ENCODE measurements at places on chromosomes 2 and 18.
A peak's percentile ranks its signal among the peaks of the same experiment; 100 is the strongest.

- no peak for DNase-seq
Measured at GRCh38 chr2:215082446-215082845, 56.0 kb downstream of the ABCA12 start.

- DNase-seq = no peak
Measured at GRCh38 chr2:43027097-43027873, 199.1 kb downstream of the ZFP36L2 start.

DNA sequence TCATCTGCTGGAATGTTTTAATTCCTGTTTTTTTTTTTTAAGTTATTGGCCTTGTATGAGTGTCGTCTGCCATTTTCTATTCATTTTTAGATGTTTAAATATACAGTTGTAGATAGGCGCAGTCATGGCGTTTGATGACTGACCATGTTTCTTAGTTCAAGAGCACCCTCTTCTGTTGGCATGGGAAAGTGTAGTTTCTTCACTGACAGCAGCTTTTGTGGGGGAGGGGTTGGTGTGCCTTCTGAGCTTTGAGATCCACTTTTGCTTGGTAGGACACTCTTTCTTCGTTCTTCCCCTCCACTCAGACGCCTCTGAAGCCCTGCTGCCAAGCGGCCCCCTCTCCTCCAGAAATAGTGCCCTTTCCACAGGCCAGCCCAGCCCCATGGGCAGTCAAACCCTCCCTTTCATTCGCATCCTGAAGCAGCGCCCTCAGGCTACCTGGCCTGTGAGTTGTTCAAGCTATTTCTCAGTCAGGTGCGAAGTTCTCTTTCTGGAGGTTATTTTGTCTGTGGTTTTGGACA is 492.0 kb downstream of the TNS1 start:
- peak; percentile 63 for DNase-seq

DNA sequence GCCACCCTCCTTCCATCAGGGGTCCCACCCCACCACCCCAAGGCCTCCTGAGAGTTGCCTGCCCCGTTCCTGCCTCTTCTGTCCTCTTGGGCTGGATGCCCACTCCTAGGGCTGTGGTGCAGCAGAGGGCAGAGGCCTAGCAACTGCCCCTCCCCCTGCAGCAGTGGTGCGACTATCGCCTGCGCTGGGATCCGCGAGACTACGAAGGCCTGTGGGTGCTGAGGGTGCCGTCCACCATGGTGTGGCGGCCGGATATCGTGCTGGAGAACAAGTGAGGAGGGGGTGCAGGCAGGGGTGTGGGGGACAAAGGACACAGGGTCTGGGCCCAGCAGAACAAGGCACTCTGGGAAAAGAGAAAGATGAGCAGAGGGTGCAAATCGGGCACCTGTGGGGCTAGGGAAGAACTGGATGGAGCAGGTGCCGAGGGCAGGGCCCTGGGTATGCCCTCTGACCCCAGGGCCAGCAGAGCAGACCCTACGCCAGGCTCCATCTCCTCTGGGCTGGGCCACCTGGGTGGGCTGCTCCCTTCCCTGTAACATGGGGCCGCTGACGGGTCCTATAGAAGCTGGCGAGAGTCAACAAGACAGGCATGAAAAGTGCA is 1.0 kb downstream of the CHRNG start:
- no peak for DNase-seq

DNA sequence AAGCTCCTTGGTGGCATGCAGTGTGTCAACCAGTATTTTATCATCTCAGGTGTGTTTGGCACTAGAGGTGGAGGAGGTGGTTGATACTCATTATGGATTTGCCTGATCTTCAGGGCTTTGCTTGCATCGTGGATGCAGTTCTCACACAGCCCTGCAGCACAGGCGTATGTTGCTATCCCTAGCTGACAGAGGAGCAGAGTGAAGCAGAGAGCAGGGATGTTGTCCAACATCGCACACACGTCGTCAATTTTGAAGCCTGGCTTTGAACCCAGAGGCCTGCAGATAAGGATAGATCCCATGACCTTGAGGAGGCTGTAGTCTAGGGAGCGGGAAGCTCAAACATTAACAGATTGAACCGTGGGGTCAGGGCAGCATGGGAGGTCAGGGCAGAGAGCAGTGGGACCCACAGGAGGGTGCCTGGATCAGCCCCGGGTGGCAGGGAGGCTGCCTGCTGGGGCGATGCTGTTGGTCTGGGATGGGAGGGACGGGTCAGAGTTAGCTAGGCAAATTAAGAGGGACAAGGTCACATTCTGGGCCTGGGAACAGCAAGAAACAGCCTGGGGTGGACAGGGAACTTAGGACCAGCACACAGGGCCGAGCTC is 4.2 kb downstream of the RNF144A start:
- DNase-seq = no peak

DNA sequence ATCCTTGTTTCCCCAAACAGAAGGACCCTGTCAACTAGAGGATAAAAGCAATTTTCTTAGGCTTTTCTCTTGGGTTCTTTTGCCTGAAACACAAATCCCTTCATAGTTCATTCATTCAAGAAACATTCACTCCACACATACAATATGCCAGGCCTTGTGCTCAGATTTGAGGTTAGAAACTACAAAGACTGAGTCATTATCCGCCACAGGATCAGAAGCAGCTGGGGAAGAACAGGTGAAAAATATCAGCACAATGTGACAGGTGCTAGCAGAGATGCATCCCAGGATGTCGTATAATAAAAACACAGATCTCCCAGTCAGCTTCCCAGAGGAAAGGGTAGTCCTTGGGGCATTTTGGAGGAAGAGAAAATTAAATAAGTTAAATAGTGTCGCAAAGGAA is 172.4 kb downstream of the LRATD1 start:
- DNase-seq = no peak

DNA sequence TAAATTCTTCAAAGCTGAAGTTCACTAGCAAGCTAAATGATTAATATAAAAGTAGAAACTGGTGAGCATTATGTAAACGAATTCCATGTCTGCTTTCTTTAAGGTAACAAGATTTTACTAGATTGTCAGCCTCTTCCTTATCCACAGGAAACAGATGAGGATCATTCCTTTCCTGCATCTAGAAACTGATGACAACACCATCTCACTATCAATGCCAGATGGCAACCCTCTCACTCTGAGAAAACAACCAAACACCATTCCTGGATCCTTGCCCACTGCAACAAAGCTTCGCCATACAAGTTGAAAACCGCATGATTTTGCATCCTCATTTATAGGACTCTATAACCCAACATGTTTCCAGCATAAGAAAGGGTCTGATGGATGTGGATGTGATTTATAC is 122.9 kb downstream of the ZNF521 start:
- DNase-seq = no peak

DNA sequence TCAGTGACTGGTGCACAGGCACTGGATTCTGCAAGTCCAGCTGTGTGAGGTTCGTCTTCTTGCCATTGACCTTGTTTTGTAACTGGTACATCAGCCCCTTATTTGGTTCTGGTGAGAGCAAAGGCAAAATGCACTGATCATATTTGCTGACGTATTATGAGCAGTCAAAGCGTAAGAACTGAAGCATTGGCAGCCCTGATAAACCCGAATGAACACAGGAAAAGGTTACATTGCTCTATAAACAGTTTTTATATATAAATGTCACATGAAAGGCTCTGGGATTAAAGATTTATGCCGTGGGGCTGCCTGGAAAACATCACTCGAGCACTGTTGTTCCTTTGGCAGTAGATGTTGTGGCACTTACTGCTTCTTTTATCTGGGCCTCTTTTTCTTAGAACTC is 167.9 kb downstream of the IRS1 start:
- no peak for DNase-seq

DNA sequence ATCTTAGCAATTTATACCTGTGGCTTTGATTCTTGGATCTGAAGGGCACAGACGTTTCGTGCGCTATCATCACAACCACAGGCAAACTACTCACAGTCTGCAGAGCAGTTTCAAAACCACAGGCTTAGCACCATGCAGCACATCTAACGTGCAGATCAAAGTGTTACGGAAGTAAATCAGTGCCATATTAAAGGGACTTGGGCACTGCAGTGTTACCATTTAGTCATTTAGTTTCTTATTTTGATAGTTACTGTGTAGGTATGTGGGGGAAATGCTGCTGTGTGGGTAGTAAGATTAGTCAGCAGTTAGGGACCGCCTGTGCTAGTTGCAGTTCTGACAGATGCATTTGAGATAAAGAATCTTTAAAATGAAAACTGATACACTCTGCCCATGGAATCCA is 384.0 kb downstream of the NBAS start:
- no peak for DNase-seq

DNA sequence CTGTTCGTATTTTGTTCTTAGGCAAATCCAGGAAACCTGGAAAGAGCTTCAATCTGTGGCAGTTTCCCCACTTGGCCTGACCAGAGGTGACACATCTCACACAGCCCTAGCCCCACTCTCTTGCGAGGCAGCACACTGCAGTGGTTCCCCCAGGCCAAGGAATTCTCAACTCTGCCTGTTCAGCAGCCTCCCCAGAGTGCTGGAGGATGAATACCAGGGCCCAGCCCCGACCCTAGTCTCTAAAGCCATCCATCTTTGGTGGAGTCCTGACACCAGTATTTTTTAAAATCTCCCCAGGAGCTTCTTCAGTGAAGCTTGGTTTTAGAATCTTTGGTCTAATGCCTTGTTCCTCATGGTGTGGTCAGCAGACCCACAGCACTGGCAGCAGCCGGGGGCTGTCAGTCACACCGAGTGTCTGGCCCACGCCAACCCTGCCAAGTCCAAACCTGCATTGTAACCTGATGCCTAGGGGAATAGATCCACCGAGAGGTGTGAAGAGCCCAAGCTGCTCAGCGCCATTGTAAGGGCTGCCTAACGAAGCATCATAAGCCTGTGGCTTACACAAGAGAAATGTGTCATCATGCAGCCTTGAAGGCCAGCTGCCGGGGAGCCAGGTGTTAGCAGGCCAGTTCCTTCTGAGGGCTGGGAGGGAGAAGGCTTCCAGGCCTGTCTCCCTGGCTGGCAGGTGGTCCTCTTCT is 428.7 kb upstream of the ID2 start:
- DNase-seq = no peak

GRCh38 chr18:72895548-72895947 is 27.8 kb upstream of the NETO1 start:
- no peak for DNase-seq

GRCh38 chr2:15154297-15154696 is 406.8 kb downstream of the NBAS start:
- DNase-seq = no peak

DNA sequence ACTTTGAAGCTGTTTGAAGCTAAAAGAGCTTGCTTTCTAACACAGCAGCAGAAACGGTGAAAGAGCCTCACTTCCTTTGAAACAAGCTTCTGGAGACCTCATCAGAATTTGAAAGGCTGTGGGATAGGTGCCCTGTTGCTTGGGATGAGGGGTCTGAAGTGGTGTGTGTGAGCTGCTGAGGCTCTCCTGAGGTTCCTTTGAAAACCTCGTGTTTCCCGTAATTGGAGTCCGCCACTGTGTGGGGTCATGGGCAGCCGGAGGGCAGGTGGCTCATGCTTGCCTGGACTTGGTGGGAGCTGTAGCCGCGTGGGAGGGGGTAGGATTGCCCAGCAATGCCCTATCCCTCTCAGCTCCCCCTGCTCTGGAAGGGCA is 34.4 kb downstream of the CABLES1 start:
- no peak for DNase-seq

DNA sequence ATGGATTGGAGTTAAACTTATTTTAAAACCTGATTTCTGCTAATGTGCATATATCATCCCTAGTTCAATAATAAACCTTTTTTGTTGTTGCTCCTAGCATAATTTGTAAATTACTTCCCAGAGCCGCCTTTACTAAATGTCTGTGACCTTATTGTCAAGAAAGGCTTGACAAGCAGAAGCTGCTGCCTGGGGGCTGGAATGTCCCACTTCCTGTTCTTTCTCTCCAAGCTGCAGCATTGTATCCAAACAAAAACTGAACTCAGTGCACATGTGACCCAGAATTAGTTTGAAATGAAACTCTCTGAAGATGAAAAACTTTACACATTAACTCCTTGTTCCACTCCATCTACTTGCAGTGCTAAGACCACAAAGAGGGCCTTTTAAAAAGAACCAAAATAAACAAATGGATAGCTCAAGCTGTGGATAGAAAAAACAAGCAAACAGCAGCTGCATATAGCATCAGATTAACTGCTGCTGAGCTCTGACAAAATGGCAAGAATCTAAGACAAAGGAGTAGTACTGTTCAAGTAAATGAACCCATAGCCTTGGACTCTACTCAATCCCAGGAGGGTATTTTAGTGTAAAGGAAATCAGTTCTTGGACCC is 99.8 kb upstream of the NEUROD1 start:
- DNase-seq = no peak

- DNase-seq = no peak
Measured at GRCh38 chr2:229714080-229714735, at the start of gene DNER. Gene DNER (minus strand): TSS chr2:229714555. CDS start chr2:229714423, 132 bp downstream.

- no peak for DNase-seq
Measured at GRCh38 chr2:49265471-49265870, 111.2 kb upstream of the FSHR start.

- DNase-seq = no peak
Measured at GRCh38 chr2:29259221-29259620, 144.0 kb downstream of the CLIP4 start.

GRCh38 chr18:58562999-58563667 is 65.8 kb downstream of the ALPK2 start:
- no peak for DNase-seq

DNA sequence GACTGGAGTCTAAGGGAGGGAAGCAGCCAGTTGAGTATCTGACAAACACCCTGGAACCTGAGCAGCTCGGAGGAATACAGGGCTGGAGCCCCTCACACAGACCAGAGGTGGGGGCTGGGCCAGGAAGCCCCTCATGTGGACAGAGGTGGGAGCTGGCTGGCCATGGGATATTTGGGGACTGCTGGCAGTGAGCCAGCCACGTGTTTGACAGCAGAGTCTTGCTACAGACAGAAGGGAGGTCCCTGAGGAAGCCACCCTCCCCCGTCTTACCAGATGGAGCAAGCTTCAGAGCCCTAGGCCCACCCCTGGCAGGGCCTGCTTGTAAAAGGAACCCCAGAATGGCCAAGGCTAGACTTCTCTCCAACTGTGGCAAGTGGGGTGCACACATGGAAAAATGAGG is 3.6 kb upstream of the MTERF4 start:
- no peak for DNase-seq

DNA sequence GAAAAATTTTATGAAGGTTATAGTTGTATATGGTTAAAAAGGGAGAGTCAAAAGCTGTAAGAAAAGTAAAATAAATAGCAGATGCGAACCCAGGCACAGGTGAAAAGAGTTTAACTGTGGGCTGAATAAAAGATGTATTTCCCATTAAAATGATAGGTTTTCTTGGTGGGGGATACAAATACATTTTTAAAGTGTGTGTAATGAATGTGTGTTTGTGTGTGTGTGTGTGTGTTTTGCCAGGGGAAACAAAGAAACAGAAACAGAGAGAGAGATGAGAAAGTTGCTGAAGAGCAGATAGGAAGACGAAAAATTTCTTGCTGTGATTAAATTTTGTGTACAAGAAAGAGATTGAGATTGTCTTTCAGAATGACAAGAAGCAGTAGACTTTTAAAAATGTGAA is 12.1 kb downstream of the TFPI start:
- no peak for DNase-seq

DNA sequence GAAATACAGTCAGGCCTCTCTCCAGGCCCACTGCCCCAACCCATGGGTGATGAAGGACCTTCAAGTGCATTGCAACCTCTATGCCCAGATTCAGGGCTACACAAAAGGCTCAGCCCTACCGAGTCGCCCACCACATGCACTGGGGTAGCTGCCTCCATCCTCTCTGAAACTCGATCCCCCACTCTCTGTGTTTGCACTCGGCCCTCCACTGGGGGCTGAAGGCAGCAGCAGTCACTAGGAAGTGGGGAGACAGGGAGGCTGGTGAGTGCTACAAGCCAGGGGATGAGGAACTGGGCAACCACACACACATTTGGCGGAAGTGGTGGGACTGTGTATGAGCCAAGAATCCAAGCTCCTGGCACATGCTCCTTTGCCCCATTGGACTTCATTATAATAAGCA is 94.6 kb downstream of the CERS6 start:
- no peak for DNase-seq

- DNase-seq = no peak
Measured at GRCh38 chr2:64737547-64737946, 83.8 kb upstream of the SERTAD2 start.

Measured in LNCaP clone FGC (cell line).